ENCODE measurements at places on chromosomes 5 and 9. TPM values are rescaled to one million over a fixed set of nuclear protein-coding genes. Genes with fewer than 3 reads are reported as not detected.

Gene LVRN
- 1.3 TPM for total RNA-seq

Gene BTNL8
- total RNA-seq: 0.81 TPM

Gene SPATA24
- 11.1 TPM for total RNA-seq

Gene SPINK1
- total RNA-seq: not detected

- ATAC-seq: peak; percentile 70
Measured at GRCh38 chr9:132800038-132800648, 77.9 kb downstream of the AK8 start.

DNA sequence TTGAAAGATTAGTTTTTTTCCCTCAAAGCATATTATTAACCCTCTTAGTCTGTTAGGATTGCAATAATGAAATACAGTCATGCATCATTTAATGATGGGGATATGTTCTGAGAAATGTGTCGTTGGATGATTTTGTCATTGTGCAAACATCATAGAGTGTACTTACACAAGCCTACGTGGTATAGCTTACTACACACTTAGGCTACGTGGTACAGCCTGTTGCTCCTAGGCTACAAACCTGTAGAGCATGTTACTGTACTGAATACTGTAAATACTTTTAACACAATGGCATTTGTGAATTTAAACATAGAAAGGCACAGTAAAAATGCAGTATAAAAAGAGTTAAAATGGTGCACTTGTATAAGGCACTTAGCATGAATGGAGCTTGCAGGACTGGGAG, 132.7 kb downstream of the PDE8B start:
- no peak for ATAC-seq

DNA sequence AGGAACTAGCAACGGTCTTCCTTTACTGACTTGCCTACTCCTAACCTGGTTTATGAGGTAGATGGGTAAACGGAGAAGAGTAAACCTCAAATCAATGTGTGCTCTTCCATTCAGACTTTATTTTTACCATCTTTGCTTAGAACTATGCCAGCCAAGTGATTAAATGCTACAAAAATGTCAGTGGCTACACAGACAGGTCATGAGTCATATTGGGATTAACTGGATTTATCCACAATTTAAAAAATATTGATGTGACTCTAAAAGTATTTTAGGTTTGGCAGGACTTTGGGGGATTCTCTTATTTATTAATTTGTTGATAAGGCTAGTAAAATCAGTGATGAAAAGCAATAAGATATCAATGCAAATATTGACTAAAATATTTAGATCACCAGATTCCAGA, 275.0 kb downstream of the PLK2 start:
- ATAC-seq: no peak

DNA sequence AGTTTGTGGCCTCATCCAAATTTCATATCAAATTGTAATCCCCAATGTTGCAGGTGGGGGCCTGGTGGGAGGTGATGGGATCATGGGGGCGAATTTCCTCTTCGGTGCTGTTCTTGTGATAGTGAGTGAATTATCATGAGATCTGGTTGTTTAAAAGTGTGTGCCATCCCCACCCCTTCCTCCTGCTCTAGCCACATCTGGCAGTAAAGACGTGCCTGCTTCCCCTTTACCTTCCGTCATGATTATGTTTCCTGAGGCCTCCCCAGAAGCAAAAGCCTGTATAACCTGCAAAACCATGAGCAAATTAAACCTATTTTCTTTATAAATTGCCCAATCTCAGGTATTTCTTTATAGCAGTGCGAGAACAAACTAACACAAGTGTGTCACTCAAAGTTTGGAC, 71.0 kb upstream of the MOCS2 start:
- no peak for ATAC-seq
